ENCODE measurements at places on chromosomes 1 and 21.
A peak's percentile ranks its signal among the peaks of the same experiment; 100 is the strongest.

GRCh38 chr1:37851782-37852210, 7.6 kb downstream of the MTF1 start:
- DNase-seq: no peak

- DNase-seq: no peak
These were observed 11.5 kb downstream of the SORT1 start for GRCh38 chr1:109386054-109386717.

DNA sequence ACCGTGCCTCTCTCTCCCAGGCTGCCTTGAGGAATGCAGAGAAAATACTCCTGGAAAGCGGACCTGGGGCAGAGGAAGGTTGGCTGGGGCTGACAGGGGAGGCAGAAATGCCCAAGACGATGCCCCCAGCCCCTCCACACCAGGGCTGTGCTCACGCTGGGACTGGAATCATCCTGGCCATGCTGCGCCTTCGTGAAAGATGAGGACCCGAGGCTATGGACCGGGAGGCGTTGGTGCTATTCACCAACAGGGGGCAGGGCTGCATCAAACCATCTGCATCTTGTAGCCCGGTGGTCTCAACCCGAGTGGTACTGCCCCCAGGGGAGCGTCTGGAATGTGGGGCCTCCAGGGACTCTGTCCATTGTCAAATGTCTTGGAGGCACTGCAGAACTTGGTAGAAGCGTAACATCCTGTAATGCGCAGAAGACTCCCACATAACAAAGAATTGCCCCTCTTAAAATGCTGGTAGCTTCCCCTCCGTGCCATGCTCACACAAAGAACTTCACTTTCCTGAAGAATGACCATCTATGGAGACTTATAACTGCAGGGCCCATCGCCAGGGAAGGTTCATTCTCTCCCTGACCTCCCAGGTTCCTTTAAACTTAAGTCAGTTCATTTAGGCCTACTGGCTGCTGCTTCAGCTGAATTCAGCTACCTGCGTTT, 251.2 kb downstream of the RRAGC start:
- DNase-seq: no peak

- DNase-seq: no peak
These were observed 38.1 kb upstream of the NBL1 start for GRCh38 chr1:19605967-19606366.

GRCh38 chr1:155178441-155179111, 4.9 kb downstream of the TRIM46 start:
- DNase-seq: no peak

GRCh38 chr21:21230672-21231071, 232.5 kb downstream of the NCAM2 start:
- no peak for DNase-seq

DNA sequence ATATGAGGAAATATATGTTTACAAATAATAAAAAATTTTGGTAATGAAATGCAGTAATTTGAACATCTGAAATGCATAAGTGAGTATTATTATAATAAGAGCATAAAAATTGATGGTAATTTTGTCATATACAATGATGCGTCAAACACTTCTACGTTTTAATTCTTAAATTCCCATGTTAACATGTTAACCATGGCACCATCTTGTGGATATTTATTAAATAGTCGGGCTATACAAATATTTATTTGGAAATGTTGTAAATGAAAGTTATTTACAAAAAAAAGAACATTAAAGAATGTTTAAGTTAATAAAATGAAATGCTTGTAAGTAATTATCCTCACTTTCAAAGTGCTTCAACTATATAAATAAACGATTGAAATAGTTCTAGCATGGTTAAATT, 57.2 kb upstream of the C1orf185 start:
- no peak for DNase-seq

- DNase-seq: no peak
These were observed 90.0 kb downstream of the STUM start for GRCh38 chr1:226638608-226639007.

DNA sequence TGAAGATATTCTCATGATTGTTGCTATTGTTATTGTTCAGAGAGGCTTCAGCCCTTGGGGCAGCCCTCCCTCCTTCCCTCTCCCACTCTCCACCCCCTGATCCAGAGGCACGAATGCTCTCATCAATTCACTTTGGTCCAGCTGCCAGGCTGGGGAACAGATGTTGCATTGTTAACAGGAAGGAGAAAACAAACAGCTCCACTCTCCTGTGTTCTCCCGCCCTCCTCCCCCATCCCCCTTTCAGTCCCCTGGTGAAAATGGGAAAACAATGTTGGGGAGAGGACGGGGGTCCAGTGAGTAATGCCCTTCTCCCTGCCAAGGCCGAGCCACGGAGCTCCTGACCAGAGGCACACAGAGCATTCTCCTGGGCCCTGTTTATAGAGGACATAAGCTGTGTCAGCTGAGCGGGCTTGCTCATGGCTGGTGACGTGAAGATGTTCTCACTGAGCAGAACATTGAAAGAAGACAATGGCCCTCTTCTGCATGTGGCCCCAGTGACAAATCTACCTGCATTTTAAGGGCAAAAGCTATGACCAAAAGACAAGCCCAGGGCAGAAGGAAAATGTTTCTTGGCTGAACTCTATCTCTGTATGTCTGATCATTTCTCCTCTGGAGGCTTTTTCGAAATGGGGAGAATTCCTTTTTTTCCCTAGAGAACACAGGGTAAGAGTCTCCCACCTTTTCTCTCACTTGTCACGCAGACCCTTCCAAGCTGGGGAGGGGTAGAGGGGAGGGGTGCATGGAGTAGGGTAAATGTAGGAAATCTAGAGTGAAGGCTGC, 111.7 kb downstream of the GLUL start:
- no peak for DNase-seq

DNA sequence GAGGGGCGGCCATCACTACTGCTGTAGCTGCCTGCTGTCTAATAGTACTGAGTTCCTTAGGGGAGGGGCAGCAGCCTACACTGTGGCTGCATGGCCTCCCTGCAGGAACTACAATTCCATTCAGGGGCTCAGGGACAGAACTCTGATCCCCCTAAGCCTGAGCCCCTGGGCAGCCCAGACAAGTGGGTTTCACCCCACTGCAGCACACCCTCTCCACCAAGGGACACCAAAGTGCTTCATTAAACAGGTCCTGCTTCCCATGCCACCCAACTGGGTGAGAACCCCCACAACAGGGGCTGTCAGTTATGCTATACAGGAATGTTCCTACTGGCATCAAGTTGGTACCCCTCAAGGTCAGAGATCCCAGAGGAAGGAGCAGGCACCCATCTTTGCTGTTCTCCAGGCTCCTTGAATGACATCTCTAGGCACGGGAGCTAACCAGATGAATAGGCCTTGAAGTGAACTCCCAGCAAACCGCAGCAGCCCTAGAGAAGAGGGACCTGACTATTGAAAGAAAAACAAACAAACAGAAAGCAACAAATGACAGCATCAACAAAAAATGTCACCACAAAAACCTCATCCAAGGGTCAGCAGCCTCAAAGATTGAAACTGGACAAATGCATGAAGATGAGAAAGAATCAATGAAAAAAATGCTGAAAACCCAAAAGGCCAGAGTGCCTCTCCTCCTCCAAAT, 437.4 kb downstream of the NUF2 start:
- DNase-seq: peak; percentile 1

DNA sequence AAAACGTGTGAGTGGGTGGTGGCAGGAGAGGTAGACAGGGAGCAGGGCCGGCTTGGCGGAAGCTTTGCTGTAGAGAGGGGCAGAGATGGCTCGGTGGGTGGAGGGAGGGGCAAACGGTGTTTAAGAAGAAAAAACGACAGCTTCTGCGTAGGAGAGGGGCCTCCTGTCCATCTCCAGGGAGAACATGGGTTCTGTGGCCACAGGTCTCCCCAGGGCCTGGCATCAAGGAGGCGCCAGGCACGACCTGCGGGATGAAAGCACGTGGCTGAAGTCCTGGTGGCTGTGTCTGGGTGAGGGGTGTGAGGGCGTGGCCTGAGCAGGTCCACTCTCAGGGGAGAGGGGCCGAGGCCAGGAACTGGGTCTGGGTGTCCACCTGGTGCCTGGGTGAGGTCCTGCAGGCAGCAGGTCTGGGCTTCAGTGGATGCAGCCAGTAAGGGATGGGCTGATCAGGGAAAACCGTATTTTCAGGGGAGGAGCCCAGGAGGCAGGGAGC, 940 bp upstream of the PRKCZ start:
- DNase-seq: no peak

- peak; percentile 87 for DNase-seq
These were observed 5.4 kb upstream of the LAMC2 start for GRCh38 chr1:183180634-183181056.

DNA sequence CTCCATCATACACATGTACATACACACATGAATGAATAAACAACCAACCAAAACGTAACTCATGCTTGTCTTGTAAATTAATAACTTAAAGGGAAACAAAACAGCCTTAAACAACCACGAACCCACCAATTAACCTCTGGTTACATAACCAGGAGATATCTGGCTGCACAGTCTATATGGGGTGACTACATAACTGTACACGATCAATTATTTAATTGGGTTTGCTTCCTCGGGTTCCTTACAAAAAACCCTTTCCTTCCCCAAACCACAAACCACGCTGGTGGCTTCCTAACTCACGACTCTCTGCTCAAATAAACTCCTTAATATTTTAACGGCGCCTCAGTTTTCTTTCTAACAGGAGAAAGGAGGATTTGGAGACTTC, 744 bp downstream of the ZNF670 start:
- no peak for DNase-seq

DNA sequence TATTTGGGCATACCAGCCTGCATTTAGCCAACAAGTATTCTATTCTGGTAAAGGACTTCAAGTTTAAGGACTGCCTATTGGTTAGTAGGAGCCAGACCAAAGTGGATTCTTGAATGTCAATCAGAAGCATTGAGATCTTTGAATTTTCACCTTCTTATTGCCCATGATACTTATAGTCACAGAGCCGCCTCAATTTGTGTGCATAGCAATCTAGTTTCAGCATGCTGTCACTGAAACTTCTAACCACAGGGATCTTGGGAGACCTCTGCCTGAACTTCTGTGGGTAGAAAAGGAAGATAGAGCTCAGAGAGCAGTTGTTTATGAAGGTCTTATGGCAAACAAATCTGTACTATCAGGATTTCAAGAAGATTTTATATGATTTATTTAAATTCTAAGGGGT, 501.4 kb upstream of the USP24 start:
- DNase-seq: peak; percentile 67
